ENCODE measurements at places on chromosomes 3 and 15.
A peak's percentile ranks its signal among the peaks of the same experiment; 100 is the strongest.

DNA sequence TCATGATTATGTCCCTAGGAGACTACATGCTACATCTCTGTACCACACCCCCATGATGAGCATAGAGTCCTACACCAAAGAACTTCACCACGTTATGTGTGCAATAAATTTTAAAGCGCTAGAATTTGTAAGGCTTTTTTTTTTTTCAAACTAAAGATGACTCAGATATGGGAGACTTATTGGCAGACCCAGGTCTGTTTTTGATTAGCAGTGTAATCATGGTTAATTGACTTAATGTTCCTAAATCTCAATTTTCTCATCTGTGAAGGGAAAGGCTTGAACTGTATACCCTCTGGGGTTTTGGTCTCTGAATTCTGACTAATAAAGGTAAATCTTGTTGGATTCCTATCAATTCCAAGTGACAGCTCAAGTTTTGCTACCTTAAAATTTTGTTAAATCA, 26.4 kb downstream of the ABI3BP start:
- no peak for DNase-seq

DNA sequence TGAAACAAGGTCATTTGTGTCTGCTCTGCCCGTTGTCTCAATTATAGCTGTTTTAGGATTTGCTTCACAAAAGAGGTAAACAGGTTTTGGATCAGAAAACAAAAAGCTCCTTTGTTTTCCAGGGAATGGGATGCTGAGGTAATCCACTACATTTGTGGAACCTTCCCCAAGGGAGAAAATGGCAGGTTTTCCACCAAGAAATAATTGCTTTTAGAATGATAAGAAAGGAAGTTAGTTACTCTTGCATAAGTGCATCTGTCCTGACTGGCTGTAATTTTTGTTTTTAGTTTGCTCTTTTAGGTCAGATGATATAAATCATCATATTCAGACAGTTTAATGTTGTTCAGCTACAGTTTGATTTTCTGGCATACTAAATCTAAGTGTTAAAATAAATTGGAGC, 198.5 kb upstream of the COL8A1 start:
- DNase-seq = no peak

DNA sequence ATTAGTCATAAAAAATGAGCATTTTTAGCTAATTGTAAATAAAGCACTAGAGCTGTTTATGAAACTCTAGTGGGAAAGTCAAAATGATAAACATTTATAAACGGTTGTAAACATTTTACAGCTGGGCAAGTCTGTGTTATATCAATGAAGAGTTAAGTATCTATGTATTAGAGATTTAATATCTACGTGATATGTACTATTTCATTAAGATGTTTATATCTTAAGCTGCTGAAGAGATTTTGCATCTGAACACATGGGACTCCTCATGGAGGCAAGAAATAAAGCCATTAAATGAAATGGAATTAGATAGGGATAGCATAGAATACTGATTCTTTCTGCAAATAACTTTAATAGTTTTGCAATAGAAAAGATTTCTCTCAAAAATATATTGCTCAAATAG, 23.0 kb upstream of the CAPN7 start:
- DNase-seq = no peak

- no peak for DNase-seq
Observed at GRCh38 chr3:3551981-3552380, 247.2 kb upstream of the LRRN1 start.

GRCh38 chr3:39141171-39141995, 12.0 kb downstream of the CSRNP1 start:
- DNase-seq = no peak

GRCh38 chr3:162354356-162354755, 857.7 kb downstream of the OTOL1 start:
- DNase-seq = no peak

DNA sequence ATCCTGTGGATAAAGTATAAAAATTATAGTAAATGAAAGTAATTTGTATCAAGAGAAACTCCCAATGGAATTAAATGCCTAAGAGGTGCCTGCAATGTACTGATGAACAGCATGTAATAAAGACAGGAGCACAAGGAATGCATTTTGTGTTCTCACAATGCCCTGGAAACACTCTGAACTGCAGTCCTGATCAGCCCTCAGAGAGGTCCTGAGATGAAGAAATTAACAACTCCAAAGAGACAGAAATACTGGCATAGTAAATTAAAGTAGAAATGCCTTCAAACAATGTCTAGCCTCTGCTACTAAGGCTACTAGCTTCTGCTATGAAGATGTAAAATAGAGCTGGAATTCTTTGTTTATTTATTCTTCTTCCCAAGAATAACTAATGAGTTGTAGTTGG, 59.9 kb downstream of the CFAP20DC start:
- no peak for DNase-seq

- no peak for DNase-seq
Observed at GRCh38 chr3:189967254-189967865, 153.3 kb downstream of the P3H2 start.

DNA sequence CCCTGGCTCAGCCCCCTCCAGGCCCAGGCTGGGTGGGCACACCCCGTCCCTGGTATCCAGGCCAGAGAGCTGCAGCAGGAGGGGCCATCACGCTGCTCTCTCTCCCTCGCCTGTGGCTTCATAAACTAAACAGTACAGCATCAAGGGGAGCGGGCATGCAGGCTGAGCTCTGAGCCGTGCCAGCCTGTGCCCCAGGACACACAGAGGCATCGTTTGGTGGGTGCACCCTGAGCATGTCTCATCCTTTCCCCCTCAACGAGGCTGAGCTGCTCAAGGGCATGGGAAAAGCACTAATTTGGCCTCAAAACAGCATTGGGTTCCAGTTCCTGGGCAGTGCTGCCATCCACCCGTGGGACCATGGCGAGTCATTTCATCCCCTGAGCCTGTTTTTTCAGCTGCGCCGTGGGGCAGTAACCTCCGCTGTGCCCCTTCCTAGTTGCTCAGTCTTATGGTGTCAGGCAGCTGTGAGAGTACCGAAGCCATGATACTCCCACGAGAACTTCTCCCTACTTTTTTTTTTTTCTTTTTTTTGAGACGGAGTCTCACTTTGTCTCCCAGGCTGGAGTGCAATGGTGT, 79.6 kb downstream of the CPN2 start:
- DNase-seq = no peak

- no peak for DNase-seq
Observed at GRCh38 chr3:124230998-124231397, 239.1 kb upstream of the ROPN1 start.

DNA sequence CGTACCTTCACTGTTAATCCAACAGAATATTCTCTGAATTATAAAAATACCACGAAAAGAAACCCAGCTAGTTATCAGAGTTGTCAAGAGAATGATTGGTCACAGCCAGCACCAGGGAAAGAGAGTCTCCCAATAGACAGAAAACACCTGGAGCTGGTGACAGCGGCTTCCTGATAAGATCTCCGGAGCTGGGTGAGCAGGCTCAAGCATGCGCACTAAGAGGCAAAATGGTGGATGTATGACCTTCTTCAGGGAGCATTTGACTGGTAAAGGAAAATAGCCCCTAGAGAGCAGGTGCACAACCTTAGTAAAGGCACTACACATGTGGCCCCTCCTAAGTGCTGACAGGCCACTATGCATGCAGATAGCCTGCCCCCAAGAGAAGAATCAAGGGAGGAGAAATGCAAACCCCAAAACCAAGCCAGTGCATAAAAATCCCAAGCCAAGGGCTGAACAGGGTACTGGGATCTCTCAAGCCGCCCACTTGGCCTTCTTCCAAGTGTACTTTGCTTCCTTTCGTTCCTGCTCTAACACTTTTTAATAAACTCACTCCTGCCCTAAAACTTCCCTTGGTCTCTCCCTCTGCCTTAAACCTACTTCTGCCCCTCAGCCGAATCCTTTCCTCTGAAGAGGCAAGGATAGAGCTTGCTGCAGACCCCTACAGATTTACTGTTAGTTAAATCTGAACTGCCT, 93.2 kb downstream of the UACA start:
- no peak for DNase-seq

DNA sequence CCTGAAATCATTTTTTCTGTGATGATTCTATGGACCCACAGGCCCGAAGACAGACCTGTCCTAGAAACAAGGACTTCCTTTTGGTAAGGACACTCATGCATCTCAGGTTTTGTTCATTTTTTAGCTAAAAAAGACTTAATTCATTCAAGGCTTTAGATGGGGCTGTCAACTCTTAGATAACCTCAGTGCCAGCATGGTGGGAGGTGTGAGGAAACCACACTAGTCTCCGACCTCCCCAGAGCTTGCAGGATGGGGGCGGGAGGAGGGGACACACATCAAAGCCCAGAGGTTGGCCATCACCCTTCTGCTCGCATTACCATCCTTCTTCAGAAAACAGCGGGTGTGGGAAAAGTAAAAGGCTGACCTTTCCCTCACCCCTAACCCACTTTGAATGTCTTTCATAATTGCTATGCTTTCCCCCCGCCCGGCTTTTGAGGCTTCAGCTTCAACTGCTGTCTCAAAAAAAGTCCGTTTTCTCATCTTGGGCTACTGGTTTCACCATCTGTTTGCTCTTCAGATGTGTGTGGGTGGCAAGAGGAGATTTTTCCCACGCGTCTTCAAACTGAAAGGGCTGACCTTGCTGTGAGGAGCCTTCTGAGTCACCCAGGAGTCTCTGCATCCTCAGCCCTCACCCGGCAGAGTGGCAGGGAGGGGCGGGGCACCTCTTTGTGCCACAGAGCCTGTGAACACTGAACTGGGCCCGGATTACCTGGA, 27.6 kb upstream of the CXCR6 start:
- DNase-seq = peak; percentile 63

DNA sequence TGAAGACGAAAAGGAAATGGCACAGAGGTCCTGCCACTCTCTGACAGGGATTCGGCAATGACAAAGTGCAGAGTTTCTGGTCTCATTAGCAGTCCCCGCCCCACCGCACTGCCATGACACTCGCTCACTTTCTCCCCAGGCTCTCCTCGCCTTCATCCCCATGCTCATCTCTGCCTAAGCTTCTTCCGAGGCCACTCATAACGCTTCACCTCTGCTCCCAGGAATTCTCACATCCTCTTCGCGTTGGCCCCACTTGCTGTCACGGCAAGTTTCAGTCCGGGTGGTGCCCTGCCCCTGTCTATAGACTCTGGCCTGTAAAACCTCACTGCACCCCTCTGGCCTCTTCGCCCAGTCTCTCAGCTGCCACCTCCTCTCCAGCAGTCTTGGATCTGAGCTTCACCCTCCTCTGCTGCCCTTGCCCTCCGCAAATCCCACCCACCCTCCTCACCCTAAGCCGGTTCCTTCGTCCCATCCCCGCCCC, 654 bp downstream of the RUBCN start:
- DNase-seq = peak; percentile 24

GRCh38 chr3:22263042-22263441, 512.0 kb upstream of the ZNF385D start:
- no peak for DNase-seq

- no peak for DNase-seq
Observed at GRCh38 chr3:150349314-150350097, 58.6 kb upstream of the TSC22D2 start.

- DNase-seq = no peak
Observed at GRCh38 chr15:70160803-70161565, 63.3 kb upstream of the TLE3 start.

DNA sequence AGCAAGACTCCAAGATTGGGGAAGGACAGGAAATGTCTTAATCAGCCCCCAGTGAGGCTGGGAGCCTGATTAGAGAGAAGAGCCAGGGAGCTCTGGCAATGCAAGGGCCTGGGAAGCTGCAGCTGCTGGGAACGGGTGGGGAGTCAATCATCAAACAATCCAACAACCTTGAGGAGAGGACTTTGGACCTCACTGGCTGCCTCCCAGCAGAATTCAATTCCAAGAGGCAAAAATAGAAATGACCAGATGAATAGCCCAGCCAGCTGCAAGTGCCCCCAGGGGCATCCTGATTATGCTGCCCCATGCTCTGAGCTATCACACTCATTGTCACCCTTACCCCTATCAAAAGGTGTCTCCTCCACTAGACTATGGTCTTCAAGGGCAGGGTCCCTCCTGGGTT, 6.1 kb upstream of the HOMER2 start:
- no peak for DNase-seq

DNA sequence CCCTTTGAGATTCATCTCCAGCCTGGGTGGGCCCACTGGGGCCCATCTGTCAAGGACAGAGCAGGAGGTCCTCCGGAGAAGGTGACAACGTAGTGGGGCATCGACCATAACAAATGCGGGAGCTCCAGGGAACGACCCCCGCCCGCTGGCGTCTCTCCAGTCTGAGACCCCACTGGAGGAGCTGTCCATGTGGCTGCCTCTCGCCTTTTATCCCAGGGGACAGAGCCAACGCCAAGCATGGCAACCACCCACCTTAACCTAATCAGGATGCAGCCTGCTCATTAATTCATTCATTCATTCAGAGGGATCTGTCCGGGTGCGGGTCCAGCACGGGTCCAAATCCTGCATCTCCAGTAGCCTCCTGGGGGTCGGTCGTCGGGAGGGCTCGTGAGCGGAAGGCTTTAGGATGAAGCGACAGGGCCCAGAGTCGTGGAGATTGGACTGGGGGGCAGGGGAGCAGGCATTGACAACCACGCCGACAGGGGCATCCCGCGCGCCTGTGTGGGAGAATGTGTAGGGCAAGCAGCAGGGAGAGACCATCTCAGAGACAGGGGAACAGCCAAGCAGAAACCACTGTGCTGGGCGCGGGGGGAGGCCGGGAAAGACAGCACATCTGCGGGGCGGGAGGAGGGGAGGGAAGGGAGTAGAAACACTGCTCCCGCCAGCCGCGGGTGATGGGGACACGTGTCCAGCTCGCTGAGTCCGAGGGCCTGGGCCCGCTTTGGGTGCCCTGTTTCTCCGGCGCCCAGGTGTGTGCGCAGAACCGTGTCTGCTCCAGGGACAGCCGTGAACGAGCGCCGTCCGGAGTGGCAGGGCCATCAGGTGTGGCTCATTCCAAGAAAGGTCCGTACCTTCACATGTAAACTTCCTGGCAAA, 1.9 kb downstream of the PIGZ start:
- no peak for DNase-seq

DNA sequence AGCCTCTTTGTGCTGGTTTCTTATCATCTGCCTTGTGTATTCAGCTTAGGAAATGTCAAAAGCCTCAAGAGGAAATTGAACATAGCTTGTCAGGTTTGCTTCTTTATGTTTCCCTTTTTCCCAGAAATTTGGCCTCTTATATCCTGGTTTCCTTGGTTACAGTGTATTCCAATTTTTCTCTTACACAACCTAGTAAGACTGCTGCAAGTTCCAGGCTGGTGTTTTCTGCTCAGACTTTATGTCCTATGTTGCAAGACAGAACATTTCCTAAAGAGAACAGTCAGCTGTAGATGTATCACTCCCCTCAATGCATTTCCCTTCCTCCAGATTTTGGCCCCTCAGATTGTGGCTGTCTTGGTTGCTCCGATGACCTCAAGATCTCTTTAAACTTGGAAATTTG, 102.5 kb downstream of the SH3GL3 start:
- DNase-seq = no peak

- DNase-seq = no peak
Observed at GRCh38 chr3:101381809-101382208, 61.4 kb upstream of the IMPG2 start.

DNA sequence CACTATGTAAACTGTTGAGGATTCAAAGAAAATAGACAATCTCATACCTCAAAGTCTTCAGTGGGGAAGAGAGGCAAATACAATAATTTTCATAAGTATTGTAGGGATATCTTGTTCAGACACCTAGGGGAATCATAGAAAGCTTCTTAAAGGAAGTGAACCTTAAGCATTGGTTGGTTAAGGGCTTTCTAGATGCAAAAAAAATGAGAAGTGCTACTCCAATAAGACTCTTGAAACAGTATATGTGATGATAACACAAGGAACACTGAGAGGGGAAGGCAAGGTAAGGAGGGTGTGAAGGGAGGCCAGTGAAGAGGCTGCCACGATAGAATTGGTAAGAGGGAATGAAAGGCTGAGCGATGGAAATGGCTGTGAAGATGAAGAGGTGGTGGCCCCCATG, 104.1 kb downstream of the TPRG1 start:
- no peak for DNase-seq

GRCh38 chr3:83317605-83318004, 1556.2 kb upstream of the GBE1 start:
- DNase-seq = no peak

All from activated T-helper 1 cell treated with Interleukin-2 at 50 U/mL for 16 hours (primary cell).